PC-3 (cell line): ENCODE measurements at places on chromosomes 6 and 20. TPM values are rescaled to one million over a fixed set of nuclear protein-coding genes. Genes with fewer than 3 reads are reported as not detected.

SNRNP48 gene
- 7.0 and 7.7 TPM in 2 replicates for total RNA-seq

COL9A1 gene
- not detected in 2 replicates for total RNA-seq

CCN6 gene
- total RNA-seq = not detected in 2 replicates

GGTLC1 gene
- not detected in 2 replicates for total RNA-seq

GRCh38 chr6:47098570-47098993 is 56.5 kb upstream of the ADGRF1 start:
- H3K36me3 ChIP-seq = no peaks in the 10 kb centered on the region
- H3K4me1 ChIP-seq = peaks cover 47% of the 10 kb centered on the region
- no peak for DNase-seq

GRCh38 chr6:154491567-154492470 is 18.7 kb downstream of the CNKSR3 start:
- no peaks in the 10 kb centered on the region for H3K36me3 ChIP-seq
- DNase-seq = no peak
- peaks cover 24% of the 10 kb centered on the region for H3K4me1 ChIP-seq
- H3K4me3 ChIP-seq = no peak overlapping the region
- no peak overlapping the region for H3K27ac ChIP-seq
